T-helper 1 cell (primary cell): ENCODE measurements at places on chromosomes 7 and 10.

DNA sequence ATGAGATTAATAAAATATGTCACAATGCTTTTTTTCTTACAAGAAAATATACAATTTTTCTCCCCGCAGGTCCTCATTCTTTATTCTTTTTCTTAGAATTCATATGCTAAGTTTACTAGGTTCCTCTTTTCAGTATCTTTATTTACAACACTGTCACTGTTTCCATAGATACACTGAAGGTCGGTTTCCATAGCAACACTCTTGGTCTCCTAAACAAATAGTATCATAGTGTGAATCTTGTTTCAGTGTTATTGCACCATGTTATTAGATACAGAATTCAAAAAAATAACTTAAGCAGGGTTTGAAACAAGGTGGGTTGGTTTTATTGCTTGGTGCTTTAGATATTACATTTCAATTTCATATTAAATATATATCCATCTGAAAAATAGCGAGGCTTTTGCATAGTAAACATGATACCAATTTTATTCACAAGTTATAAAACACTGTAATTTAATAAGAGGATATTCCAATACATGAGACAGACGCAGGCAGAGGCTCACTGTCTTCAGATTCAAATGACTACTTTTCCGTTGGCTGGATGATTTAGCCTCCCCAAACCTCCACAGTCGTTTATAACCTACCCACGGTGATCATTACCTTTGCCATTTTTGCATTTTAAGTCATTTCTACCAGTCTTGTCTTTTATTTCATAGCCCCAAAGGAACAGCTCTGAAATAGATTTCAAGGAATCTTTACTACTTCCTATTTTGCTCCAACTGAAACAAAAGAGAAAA is 88.9 kb upstream of the KLF6 start:
- no peak for DNase-seq

DNA sequence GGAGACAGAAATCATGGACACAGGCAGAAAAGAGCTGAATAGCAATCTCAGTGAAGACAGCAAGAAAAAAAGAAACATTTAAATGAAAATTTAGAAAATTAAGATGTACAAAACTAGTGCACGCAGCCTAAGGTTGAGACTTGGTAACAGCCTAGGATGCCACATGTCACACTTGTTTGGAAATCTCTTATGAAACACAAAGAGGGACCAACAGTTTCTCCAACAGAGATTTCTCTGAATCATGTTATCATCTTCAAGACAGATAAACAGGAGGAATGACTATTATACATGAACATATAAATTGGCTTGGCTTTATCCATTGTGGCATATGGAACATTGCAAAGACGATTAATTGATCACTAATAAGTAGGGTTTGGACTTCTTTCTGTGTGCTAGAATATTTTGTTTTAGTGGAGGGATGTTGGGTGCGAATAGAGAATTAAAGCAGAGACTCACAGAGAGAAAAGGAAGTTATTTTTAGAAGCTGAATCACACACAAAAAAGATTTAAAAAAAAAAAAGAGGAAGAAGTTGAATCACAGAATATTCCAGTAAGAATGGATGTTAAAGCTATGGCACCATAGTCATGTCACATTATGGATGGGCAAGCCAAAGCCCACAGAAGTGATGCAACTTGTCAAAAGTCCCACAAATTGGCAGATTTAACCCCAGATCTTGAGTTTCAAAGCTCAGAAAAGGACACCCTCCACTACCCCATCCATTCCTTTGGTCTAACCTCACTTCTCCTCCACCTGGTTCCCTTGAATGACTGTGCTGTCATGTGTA is 91.6 kb downstream of the MYOF start:
- no peak for DNase-seq

GRCh38 chr7:68432585-68432984 is 1165.7 kb upstream of the AUTS2 start:
- DNase-seq: no peak

DNA sequence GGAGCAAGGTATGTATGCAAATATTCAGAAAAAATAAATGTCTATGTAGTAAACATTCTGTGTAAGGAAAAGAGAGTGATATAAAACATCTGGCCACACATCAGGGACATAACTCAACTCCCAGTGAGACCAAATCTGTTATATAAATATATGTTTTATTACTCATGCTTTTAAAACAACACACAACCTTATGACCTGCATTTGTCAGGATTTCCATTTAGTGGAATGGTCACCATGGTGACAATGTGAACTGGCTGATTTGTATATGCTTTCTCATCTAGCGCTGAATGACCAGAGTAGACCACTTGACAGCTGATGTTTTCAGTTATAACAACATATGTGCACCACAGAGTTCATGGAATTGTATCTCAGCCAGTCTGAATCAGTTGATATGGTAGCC is 551.7 kb downstream of the HTR7 start:
- no peak for DNase-seq

DNA sequence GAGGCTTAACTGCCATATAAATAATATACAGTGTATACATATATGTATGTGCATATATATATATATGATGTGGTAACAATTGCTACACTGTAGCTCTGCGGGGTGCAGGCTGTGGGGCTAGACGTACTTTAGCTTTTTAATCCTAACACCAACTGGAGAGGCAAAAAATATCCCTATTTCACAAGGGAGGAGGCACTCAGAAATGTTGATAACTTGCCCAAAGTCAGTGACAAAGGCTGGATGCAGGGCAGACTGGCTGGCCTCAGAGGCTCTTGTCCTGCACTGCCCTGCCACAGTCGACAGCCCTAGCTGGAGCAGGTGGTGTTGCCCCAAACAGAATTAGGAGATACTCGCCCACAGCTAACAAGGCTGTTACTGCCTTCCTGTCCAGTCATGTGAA is 1.5 kb upstream of the RELN start:
- DNase-seq: no peak

DNA sequence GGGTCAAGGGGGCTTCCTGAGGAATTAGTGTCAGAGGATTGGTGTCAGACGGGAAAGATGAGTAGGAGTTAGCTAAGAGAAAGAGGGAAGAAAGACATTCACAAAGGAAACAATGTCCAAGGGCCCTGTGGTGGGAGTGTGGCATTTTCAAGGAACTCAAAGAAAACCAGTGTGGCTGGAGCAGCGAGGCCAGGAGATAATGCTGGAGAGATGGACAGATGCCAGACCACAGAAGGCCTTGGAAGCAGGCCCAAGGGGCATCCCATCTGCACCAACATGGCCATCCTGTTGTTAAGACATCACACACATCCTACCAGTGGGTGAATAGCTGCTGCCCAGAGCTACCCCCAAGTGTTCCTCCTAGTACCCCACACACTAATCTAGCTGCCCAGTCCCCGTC is 36.1 kb upstream of the CUL1 start:
- DNase-seq: no peak

DNA sequence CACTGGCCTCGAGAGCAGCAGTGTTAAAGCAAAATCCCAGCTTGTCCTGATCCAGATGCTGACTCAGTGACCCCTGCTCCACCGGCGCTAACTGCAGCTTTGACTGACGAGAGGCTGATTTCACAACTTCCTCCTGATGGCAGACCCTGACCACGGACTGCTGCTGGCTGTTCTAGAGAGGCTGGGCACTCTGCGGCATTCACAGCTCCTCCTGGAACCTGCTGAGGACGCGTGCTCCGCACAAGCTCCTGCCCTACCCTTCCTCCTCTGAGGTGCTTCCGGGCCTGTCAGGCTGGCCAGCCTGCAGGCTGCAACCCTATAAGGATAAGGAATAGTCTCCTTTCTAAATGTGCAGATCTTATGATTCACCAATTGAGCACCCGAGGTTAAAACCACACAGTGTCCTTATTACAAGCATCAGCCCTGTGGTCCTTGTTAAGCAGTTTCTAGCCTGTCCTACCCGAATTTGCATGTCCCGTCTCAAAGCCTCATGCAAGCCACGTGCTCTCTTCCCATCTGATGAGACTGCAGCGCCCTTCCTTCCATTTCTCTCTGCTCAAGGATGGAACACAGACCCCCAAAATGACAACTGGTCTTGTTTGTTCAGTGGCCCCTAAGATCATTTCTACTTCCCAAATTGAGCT is 35.5 kb upstream of the NCAPG2 start:
- no peak for DNase-seq

GRCh38 chr10:78972160-78972946 is 96.4 kb upstream of the ZMIZ1 start:
- no peak for DNase-seq

GRCh38 chr7:95788258-95788657 is 15.9 kb downstream of the DYNC1I1 start:
- no peak for DNase-seq

DNA sequence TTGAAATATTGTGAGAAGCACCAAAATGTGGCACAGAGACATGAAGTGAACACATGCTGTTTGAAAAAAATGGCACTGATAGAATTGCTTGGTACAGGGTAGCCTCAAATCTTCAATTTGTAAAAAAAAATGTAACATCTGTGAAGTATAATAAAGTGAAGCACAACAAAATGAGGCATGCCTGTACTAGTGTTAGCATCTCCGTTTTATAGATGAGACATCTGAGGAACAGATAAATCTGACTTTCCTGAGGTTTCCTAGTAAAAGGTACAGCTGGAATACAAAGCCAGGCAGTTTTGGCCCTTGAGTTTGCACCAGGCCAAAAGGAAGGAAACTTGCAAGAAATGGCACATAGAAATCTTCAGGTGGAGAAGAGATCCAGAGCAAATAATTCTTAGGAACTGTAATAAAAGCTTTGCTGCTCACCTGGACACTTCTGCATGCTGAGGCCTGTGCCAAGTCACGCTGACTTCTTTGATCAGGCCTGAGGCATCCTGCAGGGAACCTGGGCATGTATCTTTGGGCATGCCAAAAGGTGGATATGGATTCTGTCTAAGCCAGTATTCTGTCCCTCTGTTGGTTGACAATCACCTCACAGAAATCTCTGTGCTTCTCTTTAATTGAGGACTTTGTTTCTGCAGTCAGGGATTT is 251.5 kb upstream of the PLPP4 start:
- no peak for DNase-seq

GRCh38 chr10:13674645-13675588 is 88.2 kb downstream of the PRPF18 start:
- no peak for DNase-seq

GRCh38 chr10:34102237-34102673 is 712.8 kb downstream of the PARD3 start:
- no peak for DNase-seq

DNA sequence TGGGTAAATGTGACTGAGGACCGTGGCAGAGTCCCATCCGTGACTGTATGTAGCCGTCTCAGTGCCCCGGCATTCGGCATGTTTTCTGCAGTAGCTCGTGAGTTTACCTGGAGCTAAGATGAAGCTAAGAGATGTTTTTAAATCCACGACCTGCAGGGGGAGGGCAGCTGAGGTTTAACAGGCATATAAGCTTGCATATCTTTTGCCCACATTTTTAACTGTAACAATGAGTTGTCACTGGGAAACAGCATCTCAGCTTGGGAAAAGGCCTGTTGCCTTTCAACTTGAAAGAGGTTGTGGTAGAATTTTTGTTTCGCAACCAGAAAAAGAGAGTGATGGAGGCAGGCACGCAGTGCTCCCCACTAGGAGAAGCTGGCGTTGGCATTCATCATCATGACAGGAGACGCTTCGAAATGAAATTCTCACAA is 77.7 kb downstream of the CELF2 start:
- no peak for DNase-seq

DNA sequence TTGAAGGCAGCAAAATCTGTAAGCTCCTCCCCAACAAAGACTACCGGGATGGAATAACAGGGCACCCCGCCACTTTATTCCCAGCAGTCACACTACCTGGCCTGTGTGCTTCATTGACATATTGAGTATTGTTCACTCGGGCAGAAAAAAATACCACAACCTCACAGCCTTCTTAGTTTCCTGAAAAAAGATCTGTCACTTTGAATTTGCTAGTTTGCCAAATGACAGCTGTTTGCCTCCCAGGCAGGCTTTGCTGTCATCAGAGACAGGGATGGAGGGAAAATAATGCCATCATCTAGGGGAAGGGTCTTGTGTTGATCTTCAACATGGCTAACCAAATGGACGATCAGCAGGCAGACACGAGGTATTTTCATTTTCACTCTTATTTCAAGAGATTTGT is 26.9 kb downstream of the BMPER start:
- no peak for DNase-seq

- DNase-seq: no peak
These were observed 71.3 kb downstream of the NRCAM start for GRCh38 chr7:108384716-108385483.

DNA sequence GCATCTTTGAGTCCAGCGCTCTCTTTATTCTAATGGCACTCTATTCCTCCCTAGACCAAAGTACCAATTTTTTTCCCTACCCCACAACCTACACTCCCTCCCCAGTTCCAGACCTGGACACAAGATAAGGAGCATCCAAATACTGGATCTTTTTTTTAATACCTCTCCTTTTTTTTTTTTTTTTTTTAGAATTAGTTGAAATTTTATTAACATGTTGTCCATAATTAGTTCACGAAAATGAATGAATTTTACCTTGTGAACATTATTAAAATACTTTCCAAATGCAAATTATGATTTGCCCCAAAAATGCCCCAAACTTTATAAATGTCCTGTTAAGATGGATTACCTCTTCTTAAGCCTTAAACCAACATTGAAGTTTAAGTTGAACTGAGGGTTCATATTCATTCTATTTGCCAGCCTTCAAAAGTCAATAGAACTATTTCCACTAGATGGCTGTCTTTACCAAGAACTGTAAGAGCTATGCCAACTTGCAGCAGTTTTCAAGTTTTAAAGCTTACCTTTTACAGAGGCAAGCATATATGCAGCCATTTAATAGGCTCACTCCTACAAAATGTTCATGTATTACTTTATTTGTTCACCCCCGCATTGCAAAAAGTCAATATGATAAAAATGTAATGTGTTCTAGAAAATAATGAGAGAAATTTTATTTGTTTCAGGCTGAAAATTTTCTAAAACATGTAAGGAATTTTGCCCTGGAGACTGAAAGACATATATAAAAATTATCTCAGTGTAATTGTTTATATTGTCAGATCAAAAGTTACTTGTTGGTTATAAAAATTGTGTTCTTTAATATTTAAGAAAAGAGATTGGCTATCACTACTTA is 39.7 kb upstream of the TNKS2 start:
- DNase-seq: no peak

- no peak for DNase-seq
These were observed 38.9 kb downstream of the BAZ1B start for GRCh38 chr7:73483171-73483570.

GRCh38 chr10:93917064-93917391 is 23.2 kb downstream of the SLC35G1 start:
- no peak for DNase-seq

GRCh38 chr7:50304911-50305582 is 531 bp downstream of the IKZF1 start:
- DNase-seq: no peak
